ENCODE measurements at places on chromosomes 6 and 20. TPM values are rescaled to one million over a fixed set of nuclear protein-coding genes. Genes with fewer than 3 reads are reported as not detected.

DNA sequence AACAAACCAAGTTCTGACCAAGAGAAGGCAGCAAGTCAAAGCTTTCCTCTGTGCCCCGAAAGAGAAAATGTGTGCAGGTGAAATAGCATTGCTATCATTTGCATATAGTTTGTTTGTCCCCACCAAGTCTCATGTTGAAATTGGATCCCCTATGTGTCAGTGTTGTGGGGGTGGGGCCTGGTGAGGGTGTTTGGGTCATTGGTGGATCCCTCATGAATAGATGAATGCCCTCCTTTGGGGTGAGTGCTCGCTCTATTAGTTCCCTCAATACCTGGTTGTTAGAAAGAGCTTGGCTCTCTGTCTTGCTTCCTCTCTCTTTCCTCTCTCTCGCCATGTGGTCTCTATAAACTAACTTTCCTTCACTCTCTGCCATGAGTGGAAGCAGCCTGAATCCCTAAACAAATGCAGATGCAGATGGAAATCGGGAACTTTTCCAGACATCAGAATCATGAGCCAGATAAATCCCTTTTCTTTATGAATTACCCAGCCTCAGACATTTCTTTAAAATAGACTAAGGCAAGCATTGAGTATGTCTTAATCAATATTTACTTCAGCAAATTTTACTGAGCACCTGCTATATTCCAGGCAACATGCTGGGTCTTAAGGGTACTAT lies 43.8 kb upstream of the SYNDIG1 start:
- no peak overlapping the region for H3K4me3 ChIP-seq
- H3K36me3 ChIP-seq = peaks cover 2% of the 10 kb centered on the region

Gene GMPR
- 1.4 TPM for total RNA-seq

GRCh38 chr6:42428326-42429041 lies 23.2 kb downstream of the TRERF1 start:
- peak; percentile 51 for DNase-seq
- no peaks in the 10 kb centered on the region for H3K27me3 ChIP-seq
- H3K27ac ChIP-seq = peak overlapping the region; percentile 28
- H3K36me3 ChIP-seq = peaks cover 20% of the 10 kb centered on the region
- no peak overlapping the region for H3K4me3 ChIP-seq

GRCh38 chr20:61440548-61441055 lies 188.5 kb downstream of the CDH4 start:
- no peak for DNase-seq
- H3K4me3 ChIP-seq = no peak overlapping the region
- no peak overlapping the region for H3K27ac ChIP-seq
- H3K4me1 ChIP-seq = no peaks in the 10 kb centered on the region
- peaks cover 11% of the 10 kb centered on the region for H3K27me3 ChIP-seq
- no peaks in the 10 kb centered on the region for H3K36me3 ChIP-seq

Gene PDE7B
- total RNA-seq = 0.73 TPM

DNA sequence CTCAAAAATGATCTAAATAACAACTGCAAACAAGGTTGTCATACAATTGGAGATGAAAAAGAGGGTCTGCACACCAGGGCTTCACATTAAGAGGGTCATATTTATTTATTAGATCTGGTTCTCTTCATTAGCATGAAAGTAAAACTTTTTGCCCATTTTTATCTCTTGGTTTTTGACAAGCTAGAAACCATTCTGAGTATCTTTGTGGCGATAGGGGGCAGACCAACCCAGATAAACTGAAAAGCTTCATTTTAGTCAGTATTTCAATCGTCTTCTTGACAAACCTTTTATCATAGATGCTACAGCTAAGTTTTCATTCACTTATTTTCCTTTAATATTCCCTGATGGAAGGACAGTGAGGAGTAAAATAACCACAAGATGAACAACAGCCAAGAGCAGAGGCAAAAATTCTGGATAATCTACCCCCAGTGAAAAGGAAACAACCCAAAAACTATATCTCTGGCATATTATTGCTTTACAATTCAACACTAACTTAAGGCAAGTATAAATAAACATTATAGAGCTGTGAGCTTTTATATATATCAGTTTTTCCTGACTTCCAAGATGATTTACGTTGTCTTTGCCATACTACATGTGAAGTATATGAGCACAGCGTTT lies 45.2 kb downstream of the THEMIS start:
- no peaks in the 10 kb centered on the region for H3K27me3 ChIP-seq
- peaks cover 70% of the 10 kb centered on the region for H3K4me1 ChIP-seq
- H3K27ac ChIP-seq = peak overlapping the region; percentile 69
- peaks cover 13% of the 10 kb centered on the region for H3K36me3 ChIP-seq
- peak; percentile 68 for DNase-seq
- peak overlapping the region; percentile 39 for H3K4me3 ChIP-seq

Gene RSPO3
- not detected for total RNA-seq

Gene MYB
- total RNA-seq = 29.2 TPM

- H3K27ac ChIP-seq = peak overlapping the region; percentile 26
- H3K4me1 ChIP-seq = peaks cover 30% of the 10 kb centered on the region
- peak; percentile 65 for DNase-seq
- H3K27me3 ChIP-seq = peaks cover 8% of the 10 kb centered on the region
- no peaks in the 10 kb centered on the region for H3K36me3 ChIP-seq
- H3K4me3 ChIP-seq = peak overlapping the region; percentile 53
Observed at GRCh38 chr6:7087491-7087979, 20.2 kb upstream of the RREB1 start.

Gene PRR18
- 0.11 TPM for total RNA-seq

GRCh38 chr6:170165471-170166117 lies 125.3 kb downstream of the DLL1 start:
- no peaks in the 10 kb centered on the region for H3K4me1 ChIP-seq
- H3K27ac ChIP-seq = no peak overlapping the region
- DNase-seq = no peak
- H3K27me3 ChIP-seq = peaks cover 7% of the 10 kb centered on the region
- peaks cover 2% of the 10 kb centered on the region for H3K36me3 ChIP-seq

DNA sequence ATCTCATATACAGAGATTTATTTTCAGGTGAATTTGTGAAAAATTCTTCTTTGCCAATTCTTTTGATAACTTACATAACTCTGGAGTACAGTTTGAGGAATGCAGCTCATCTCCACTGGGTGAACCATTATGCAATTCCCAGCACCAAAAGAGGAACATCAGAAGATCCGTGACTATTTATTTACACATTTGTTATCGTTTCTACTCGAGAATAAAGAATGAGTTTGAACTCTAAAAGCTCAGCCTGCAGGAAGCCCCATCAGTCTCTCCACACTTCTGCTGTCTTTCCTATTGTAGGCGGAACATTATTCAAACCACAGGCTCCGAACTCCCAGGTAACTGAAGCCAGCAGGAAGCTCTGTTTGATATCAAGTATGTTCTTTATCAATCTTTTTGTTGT lies 95.9 kb upstream of the IFNGR1 start:
- H3K27me3 ChIP-seq = peaks cover 8% of the 10 kb centered on the region
- H3K36me3 ChIP-seq = no peaks in the 10 kb centered on the region
- H3K4me1 ChIP-seq = no peaks in the 10 kb centered on the region
- H3K27ac ChIP-seq = no peak overlapping the region
- DNase-seq = no peak

GRCh38 chr6:40331545-40331944 lies 255.6 kb downstream of the LRFN2 start:
- no peak for DNase-seq
- H3K27ac ChIP-seq = no peak overlapping the region
- no peaks in the 10 kb centered on the region for H3K4me1 ChIP-seq
- no peak overlapping the region for H3K4me3 ChIP-seq
- H3K36me3 ChIP-seq = no peaks in the 10 kb centered on the region

Measured in activated CD4-positive, alpha-beta T cell treated with anti-CD3 and anti-CD28 coated beads for 36 hours (primary cell).